LHCN-M2 (cell line): ENCODE measurements at places on chromosomes 16 and 17.

- peak; percentile 62 for DNase-seq
Measured at GRCh38 chr17:29622337-29623282, at the start of gene CORO6. CORO6 (minus strand) TSS chr17:29622912; CDS start chr17:29621421, 1,491 bp downstream.

- DNase-seq = no peak
Measured at GRCh38 chr17:82447876-82448275, 2.7 kb downstream of the CYBC1 start.

DNA sequence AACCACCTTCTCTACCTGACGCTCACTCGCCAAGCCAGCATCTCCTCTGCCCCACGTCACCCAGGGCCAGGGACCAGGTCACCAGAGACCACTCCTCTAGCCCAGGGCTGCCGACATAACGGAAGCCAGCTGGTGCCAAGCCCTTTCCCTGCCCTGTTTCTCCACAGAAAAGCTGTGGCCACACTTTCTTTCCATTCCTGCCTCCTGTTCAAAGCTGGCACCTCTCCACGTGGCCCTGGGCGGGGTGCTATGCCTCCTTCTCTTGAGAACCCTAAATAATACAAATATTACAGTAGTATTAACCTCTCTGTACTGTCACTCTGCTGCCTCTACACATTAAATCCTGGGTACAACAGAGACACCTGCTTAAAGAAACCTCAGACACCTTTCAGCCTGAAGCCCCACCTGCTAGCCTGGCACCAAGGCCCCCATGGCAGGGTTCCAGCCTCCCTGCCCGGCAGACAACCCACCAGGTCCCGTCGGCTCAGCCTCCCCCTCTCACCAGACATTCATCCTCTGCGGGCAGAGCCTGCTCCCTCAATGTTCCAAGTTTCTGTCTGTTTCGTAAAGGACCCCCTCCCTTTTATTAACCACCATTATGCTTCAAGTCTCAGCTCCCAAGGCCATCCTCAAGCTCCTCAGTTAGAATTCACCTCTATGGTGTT lies 62.3 kb downstream of the TIMM22 start:
- no peak for DNase-seq

- DNase-seq = no peak
Measured at GRCh38 chr16:14057878-14058382, 13.2 kb upstream of the MRTFB start.

GRCh38 chr17:15409721-15410250 lies 57.6 kb downstream of the CDRT4 start:
- peak; percentile 94 for DNase-seq

- peak; percentile 99 for DNase-seq
Measured at GRCh38 chr16:58629733-58630640, at the start of gene CNOT1. CNOT1 (minus strand) TSS chr16:58629826; CDS start chr16:58599337, 30,489 bp downstream.

DNA sequence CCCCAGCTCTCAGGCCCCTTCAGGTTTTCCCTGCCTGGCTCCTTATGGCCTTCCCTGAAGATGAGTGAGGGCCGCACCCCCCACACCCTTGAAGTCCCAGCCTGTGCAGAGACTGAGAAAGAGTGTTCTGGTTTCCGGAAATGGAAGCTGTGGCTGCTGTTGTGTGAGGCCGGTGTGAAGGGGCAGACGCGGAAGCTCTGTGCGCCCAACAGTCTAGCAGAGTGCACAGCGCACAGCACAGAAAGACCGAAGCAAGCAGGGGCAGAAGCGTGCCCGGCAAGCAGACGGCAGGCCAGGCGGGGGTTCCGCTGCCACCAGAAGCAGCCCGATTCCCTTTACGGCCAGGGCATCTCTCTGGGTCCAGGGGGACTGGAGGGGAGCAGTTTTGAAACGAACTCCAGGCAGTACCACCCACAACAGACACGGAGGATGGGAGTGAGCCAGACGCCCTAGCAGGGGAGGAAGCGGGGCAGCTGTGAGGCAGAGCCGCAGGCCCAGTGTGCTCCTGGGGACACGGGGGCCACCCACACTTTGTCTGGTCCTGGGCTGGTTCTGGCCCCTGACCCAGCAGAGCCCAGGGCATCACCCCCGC lies 16.7 kb downstream of the TPSG1 start:
- DNase-seq = no peak

DNA sequence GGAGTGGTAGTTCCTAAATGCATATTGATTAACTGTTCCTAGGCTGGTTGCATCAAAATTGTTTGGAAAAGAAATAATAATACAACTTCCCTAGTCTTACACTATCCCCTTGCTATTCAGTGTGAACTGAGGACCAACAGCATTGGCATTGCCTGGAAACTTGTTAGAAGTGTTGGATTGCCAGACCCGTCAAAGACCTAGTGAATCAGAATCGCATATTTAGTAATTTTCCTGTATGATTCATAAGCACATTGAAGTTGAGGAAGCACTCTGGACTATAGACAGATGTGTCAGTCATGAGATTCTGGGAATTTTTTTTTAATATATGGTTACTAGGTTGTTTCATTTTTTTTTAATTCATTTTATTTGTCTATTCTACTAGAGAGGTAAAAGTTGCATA lies 34.7 kb upstream of the KCNJ16 start:
- DNase-seq = peak; percentile 76

GRCh38 chr17:21127509-21128077 lies 829 bp downstream of the DHRS7B start:
- DNase-seq = no peak
